ENCODE measurements at places on chromosomes 5 and 9.
A peak's percentile ranks its signal among the peaks of the same experiment; 100 is the strongest.

GRCh38 chr9:82598241-82599039 is 464.5 kb downstream of the RASEF start:
- no peak for DNase-seq

DNA sequence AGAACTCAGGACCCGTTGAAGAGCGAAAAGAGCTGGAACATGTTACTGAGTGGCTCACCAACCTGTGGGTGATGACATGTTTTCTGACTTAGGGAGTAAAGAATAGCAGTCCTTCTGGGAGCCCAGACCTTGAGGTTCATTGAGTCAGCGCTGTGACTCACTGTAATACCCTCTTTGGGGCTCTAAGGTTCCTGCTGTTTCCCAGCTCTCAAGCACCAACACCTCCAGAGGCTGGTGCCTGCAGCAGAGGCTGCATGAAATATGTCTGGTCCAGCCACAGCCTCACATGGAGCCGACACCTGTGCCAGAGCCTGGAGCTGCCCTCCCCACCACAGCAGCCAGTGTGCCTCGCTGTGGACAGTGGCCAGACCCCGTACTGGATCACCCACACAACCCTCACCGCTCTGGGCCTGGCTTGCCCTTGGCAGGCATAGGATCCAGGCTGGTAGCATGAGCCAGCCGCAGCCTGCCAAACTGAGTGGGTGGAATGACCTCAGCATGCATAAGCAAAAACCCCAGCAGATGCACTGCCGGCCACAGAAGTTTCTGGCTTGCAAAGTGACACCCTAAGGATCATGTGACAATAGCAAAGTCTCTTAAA is 143.5 kb upstream of the MRPS30 start:
- DNase-seq: no peak

DNA sequence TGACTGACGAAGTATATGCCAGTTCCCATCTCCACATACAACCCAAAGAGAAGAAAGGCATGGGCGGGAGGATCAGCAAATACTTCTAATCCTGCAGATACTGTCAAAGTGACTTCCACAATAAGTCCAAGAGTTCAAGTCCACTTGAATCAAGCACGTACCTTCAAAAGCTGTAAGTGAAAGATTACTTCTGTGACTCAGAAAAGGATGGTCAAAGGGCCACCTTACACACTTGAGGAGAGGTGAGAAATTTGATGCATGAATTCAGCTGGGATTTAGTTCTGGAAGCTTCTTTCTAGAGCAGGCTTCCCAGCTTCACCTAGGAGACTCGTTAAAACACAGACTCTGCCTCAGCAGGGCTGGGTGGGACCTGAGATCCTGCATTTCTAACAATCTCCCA is 357.5 kb downstream of the GLIS3 start:
- DNase-seq: no peak

- DNase-seq: no peak
These were observed 441.6 kb upstream of the KLF4 start for GRCh38 chr9:107931071-107931715.

DNA sequence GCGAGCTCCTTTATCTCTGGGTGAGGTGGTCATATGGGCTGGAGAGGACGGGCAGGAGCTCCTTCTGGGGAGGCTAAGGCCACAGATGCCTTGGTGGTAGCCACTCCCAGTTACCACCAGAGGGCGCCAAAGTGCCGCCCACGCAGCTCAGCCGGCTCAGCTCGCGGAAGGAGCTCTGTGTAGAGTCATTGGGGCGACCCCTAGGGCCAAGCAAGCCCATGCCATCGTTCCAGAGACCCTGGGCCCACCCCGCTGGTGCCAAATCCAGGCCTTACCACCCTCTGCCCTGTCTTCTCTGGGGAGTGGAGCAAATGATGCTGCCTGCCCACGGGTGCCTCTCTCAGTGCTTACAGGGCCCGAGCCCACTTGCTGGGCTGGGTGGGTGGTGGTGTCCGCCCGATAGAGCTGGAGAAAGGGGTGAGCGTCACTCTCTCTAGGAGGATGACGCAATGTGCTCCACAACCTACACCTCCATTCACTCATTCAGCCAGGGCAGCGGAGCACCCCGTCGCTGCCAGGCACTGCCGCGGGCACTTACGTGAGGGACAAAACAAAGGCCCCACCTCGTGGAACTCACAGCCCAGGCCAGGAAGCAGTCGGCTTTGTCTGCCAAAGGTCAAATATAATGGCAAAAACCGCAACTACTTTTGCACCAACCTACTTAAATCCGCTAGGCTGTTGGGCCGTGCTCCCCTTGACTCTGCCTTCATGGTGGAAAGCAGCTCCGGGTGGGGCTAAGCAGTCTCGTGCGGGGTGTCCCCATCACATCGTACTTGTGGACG is 13.8 kb downstream of the TSPAN17 start:
- peak; percentile 37 for DNase-seq

DNA sequence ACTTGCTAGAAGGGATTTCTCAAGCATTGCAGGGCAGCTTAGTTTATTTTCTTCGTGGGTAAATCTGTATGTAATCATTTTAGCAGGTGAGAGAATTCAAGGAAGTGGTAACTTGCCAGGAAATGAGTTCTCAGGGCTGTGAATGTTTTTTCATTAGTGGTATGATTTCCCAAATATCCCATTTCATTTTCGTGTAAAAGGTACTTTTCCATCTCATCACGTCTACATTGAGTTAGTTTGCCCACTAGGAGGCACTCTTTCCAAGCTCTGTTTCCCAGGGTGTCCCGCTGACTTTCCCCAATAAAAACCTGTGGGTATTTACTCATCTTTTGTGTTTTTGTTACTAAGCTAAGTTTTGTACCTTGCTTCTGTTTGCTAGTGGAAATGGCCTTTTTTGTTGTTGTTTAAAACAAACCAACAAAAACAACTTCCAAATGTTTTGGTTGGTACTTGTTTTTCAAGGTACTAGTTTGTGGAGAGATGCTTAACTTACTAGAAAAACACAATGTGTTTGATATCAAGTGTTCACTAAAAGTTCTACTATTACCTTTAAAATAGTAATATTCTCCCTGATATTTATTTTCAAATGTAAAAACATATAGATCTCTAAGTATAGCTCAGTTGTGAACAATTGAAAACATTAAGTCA is 373.6 kb downstream of the ADGRV1 start:
- DNase-seq: peak; percentile 27

GRCh38 chr9:124284940-124285441 is 27.2 kb downstream of the NEK6 start:
- no peak for DNase-seq

- no peak for DNase-seq
These were observed 587 bp downstream of the MIER3 start for GRCh38 chr5:56951126-56951945.

DNA sequence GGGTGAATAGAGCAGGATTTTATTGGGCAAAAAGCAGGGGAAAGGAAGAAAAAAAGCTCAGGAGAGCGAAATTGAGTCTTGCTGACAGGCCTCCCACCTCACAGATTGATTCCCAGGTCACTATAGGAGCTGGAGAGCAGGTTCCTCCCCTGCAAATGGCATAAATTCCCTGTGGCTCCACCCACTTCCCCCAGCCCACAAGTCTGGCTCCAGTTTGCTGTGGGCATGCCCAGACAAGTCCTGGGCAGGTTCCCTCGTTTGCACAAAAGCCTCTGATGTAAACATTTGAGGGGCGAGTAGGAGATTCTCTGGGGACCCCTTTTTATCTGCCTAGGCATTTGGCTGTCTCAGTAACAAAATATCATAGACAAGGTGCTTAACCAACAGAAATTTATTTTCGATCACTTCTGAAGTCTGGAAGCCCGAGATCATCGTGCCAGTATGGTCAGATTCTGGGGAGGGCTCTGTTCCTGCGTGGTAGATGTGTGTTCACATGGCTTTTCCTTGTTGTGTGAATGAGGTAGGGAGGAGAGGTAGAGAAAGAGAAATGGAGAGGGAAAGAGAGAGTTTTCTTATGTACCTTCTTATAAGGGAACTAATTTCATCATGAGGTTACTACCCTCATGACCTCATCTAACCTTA is 614.5 kb downstream of the MAT2B start:
- peak; percentile 3 for DNase-seq

DNA sequence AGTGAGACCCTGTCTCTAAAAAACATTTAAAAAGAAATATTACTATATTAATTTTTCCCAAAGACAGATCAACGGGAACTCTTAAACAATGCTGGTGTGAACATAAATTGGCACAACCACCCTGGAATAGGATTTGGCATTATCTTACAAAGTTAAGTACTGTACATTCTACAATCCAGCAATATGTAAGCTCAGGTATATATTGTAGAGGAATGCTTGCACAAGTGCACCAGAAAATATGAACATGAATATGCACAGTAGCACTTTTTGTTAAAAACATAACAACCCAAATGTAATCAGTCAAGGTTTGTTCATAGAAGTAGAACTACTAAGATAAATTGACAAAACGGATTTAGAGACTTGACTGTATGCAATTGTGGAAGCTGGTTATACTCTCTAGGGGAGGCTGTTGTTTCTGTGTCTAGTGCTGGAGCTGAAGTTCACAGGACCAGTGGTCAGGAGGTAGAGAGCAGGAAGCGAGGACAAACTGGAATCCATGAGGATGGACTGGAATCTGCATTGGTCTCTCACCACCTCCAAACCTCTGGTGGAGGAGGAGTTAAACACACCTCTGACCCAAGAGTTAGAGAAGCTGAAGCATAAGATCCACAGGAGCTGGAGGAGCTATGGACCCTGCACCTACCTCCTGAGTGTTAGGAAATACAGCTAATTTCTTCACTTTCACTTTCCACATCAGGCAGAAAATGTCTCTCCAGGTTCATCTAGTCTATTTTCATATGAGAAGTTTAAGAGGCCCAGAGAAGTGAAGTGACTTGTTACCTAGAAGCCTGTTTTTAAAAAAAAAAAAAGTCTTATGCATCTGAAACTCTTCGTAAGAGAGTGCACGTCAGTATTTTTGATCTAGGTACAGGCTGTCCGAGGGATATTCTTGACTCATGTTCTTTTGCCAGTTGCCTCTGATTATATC is 20.3 kb upstream of the RIC1 start:
- DNase-seq: no peak

DNA sequence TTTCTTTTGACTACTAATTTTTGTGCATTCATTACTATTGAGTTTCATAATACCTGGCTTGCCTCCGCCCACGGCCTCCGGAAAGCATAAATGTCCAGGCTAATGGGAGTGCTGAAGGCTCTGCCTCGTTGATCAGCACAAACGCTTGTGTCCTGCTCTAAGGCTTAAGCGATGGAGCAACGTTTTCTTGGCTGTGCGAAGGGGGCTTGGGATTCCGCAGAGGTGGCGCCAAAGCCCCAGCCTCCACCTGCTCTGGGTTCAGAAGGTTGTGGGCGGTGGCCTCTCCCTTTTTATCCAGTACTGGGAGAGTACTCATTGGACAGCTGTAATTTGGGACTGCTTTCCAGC is 19.7 kb downstream of the ANXA2R start:
- no peak for DNase-seq

GRCh38 chr9:20315677-20316076 is 306.6 kb downstream of the MLLT3 start:
- no peak for DNase-seq

GRCh38 chr9:79673614-79674013 is 101.8 kb downstream of the TLE4 start:
- no peak for DNase-seq

DNA sequence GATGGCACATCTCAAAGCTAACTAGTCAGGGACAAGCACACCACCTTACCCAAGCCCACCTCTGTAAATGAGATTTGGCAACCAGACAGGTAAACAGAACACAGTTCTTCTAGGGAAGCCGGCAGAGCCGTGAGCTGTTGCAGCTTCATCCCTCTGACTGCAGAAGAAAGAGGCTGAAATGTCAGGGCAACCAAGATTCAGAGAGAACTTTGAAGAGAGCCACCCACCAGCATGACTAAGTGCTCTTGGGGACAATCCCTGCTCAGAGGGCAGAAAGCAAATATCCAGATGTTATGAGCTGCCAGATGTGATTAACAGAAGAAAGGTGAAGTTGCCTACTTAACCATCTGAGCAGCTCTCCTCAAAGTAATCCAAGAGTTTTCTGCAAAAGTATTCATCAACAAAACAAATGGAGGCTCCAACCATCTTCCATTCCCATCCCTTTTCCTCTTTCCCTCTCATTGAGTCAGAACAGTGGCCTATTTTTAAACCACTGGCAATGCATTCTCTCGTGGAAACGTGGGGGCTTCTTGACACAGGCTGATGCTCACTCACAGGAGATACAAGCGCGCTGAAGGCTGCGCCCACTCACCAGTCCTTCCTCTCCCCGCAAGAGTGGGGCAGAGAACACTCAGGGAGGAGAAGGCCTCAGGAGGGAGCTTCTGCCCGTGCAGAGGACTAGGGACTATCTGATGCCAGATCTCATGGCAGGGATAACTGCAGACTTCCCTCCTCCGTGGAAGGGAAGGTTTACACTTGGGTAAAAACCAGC is 57.1 kb downstream of the SLIT3 start:
- DNase-seq: no peak

GRCh38 chr9:134962973-134963364 is 45.3 kb upstream of the FCN1 start:
- no peak for DNase-seq

Measured in pulmonary artery endothelial cell (primary cell).